ENCODE measurements at places on chromosomes 1 and 21.

DNA sequence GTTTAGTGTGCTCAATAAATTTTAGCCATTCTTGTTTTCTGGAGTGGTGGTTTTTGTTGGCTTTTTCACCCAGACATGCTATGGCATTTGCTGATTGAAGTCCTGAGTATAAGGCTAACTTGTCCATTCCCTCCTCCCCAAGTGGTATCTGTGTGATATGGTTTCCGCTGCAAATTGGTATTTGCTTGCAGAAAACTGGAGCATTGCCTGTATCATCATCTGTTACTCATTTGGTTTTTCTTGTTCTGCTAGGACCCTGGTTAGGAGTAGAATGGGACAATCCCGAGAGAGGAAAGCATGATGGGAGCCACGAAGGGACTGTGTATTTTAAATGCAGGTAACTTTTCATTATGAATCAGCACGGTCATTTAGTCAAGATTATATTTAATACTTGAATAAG lies 34.0 kb downstream of the TBCE start:
- DNase-seq = no peak

DNA sequence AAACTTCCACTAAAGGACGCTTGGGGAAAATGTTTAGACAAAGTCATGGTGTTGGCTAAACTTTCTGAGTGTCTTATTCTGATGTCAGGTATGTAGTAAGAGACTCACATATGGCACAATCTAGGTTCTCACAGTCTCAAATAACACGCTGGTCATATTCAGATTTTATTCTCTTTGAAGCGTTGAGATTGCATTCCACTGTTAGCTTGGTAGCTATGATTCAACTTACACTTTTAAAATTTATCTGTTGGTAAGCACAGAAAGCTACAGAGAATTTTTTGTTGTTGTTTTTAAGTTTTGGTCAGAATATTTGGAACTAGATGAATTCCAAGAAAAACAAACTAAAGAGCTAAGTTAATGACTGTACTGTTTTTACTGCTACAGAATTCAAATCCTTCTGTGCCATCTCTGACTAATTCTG lies 126.7 kb downstream of the PRRX1 start:
- no peak for DNase-seq

GRCh38 chr1:240294566-240294965 lies 202.9 kb downstream of the FMN2 start:
- no peak for DNase-seq

DNA sequence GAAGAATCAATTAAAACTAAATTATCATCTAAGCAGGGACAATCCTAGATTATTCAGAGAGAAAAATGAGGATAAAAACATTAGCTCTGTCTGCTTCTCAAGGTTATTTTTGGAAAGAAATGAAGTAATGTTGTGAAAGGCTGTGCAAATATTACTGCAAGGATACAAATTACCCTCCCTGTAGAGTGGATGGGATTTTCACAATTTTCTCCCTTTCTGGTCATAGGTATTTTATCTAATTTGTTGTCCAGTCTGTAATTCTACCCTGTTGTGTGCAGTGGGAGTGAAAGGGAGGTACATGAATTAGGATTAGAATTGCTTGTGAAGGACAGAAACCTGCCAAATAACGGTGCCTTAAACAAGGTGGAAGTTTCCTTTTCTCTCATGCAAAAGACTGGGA lies 54.7 kb downstream of the MAP3K7CL start:
- no peak for DNase-seq

DNA sequence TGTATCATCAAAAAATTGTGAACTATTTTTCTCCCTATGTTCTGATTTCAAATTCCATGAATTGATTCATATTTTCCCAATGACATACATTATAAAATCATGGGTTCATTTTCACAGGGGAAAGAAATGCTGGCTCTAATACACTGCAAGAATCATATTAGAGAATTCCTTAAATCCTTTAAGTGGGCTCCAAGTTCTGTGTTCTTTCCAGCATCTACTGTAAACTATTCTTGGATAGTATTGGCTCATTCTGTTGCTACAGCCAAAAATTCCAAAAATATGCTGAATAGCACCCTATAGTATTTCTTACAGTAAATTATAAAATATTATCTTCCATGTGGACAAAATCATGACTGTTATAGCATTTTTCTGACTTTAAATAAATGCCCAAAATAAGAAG lies 19.0 kb upstream of the C1orf105 start:
- no peak for DNase-seq

GRCh38 chr1:89753761-89754160 lies 67.1 kb upstream of the LRRC8D start:
- no peak for DNase-seq

- DNase-seq = no peak
Measured at GRCh38 chr1:69082312-69082711, 485.4 kb upstream of the LRRC7 start.

- no peak for DNase-seq
Measured at GRCh38 chr1:196466654-196467053, 141.6 kb downstream of the KCNT2 start.

- DNase-seq = no peak
Measured at GRCh38 chr1:149845416-149845815, 54.0 kb upstream of the BOLA1 start.

DNA sequence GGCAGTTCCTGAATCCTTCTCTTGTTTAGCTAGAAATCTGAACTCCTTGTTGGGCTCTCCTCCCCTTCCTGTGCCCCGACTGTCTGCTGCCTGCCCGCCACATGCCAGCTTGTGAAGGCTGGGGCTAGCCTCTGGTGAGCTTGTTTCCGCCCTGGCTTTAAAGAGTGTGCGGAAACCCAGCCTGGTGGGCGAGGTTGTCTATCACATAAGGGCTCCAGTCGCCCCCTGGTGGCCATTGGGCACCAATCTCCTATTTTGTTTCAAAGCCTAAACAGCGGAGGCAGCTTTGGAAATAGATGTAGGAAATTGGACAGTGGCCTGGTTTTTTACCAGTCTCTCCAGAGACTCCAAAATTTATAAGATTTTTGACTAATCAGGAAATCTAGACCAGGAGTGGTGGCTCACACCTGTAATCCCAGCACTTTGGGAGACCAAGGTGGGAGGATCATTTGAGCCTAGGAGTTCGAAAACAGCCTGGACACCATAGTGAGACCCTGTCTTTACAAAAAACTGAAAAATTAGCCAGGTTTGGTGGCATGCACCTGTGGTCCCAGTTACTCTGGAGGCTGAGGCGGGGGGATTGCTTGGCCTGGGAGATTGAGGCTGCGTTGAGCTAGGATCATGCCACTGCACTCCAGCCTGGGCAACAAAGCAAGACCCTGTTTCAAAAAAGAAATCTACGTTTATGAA lies 9.8 kb downstream of the ATP8B2 start:
- no peak for DNase-seq

DNA sequence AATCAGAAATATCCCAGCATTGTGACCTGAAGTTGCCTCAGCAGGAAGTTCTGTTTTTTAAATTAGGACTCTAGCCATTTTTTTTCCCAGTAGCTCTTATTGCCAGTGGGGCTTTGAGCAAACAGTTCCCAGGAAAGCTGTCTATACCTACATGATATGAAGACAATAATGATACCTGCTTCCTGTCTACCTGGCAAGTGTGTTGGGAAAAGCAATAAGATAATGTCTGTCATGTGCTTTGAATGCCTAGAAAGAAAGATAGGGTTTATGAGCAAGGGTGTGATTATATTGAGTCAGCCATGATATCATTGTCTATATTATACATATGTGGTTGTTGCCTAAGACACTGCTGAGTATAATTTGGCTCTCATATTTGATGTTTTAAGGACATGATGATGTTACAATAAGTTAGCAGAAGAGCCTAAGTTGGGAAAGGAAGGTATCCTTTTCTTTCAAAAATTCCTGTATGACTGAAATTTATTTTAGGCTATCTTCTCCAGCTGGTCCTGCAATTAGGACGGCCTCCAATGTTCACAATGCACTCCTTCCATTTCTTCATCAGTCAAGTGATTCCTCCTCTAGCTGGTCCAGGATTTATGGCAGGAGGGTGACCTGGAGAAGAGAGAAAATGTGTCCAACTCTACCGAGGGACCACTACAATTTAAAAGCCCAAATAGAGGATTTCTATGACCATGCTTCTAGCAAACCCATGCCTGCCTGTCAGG lies 99.6 kb upstream of the CDC42BPA start:
- no peak for DNase-seq

DNA sequence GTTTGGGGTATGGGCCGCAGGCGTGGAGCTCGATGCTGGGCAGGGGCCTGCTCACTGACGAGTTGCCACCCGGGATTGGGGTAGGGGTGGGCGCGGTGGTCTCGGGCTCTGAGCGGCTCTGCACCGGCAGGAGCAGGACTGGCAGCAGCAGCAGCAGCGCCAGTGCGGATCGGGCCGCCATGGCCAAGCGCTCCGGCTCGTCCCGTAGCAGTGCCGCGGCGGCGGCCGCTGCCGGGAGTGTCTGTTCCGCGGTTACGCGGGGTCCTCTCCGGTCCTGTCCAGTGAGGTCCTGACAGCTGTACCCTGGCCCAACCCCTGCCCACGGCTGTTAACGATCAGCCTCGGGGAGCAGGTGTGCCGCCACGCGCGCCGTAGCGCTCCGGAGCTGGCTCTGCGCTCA lies 26.5 kb downstream of the ADARB1 start:
- DNase-seq = no peak

GRCh38 chr1:211305044-211305443 lies 21.6 kb upstream of the TRAF5 start:
- no peak for DNase-seq

DNA sequence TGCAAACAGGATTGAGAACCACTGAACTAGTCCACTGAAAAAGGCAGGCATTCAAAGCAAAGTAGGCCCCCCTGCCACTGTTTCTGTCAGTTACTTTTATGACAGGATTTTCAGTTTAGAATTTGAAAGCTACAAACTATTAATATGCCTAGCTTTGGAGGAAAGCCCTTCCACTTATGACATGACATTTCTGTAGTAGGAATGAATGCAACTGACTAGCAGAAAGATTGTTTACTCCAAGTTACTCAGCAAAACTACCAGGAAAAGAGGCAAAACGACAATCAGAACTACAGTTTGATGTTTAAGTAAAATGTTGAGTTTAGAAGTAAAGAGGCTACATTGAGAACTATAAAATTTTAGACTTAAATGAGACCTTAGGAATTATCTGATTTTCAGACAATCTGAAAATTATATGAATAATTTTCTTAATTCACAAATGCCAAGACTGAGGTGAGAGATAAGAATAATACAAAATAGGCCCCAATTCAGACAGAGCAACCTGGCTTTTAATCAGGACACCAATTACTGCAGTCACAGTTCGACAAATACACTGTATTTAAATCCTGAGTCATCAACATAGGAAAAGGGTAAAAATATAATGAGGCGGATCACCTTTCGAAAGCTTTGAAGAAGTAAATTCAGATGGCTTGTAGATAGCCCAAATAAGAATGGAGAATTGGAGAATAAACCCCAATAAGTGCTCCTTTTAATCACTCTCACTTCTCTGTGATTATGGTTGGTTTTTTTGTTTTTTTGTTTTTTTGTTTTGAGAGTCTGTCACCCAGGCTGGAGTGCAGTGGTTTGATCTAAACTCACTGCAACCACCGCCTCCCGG lies 2.2 kb downstream of the PRKAB2 start:
- no peak for DNase-seq

DNA sequence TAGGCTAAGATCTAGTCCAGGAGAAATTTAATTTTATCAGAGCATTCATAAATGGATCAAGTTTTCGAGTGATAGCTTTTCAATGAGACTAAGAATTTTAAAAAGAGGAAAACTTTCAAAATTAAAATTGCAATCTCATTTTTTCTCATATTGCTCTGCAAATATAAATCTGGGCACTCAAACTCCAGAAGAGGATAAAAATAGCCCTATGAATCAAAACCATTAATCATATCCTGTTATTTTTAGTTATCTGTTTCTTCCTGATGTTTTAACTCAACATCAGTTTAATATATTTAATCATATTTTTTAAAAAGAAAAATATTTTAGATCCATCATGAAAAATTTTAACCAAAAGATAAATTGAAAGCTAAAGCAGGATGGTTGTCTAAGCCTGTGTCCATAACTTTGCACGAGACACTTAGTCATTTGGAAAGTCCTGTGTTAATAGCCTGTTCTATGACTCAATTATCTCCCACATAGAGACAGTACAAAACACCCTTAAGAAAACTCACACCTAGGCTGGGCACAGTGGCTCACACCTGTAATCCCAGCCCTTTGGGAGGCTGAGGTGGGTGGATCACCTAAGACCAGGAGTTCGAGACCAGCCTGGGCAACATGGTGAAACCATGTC lies 17.1 kb upstream of the PRRC2C start:
- peak; percentile 80 for DNase-seq

DNA sequence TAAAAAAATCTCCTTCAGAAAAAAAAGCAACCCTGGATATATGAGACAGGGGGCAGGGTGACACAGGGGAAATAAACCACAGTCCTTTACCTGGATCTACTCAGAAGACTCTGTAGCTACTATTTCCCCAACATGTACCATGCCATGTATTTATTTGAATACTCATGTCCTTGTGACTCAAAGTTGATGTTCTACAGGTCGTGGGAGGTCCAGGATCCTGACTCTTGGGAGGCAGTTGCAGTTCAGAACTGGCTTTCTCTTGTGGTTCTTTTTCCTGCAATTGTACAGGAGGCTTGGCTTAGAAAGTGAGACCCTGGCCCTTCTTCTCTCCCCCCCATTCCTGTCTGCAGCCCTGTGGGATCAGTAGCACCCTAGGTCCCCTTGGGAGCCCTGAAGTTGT lies 5.8 kb upstream of the IL24 start:
- DNase-seq = no peak

DNA sequence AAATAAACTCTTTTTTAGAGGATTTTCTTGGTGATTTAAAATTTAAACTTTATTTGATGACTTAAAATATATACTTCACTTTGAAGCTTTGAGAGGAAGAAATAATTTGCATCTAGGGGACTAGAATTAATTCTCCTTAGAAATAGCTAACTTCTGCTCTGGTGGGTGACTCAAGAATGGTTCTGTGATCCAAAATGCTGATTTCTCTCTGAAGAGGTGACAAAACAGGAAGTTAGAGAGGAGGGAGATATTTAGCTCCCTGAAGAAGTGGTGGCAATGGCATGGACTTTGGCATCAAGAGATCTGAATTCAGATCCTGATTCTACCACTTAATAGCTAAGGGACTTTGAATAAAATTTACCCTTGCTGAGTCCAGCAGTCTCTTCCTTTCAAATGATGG lies 125.8 kb upstream of the ATP1B1 start:
- DNase-seq = no peak

DNA sequence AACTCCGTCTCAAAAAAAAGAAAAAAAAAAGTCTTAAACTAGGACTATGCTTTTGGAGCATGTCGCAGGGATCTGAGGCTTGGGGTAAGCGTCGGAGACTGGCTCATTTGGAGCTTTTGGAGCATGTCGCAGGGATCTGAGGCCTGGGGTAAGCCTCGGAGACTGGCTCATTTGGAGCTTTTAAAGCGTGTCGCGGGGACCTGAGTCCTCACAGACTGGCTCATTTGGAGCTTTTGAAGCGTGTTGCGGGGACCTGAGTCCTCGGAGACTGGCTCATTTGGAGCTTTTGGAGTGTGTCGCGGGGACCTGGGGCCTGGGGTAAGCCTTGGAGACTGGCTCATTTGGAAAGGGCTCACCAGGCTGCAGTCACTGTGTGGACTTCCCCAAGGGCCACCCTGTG lies 13.6 kb upstream of the TSPEAR start:
- DNase-seq = no peak

Data from Panc1 (cell line).